ENCODE measurements at places on chromosomes 5 and 9.
A peak's percentile ranks its signal among the peaks of the same experiment; 100 is the strongest.

- no peak for DNase-seq
Measured at GRCh38 chr5:139901986-139902385, 106.4 kb downstream of the PSD2 start.

- DNase-seq, result no peak
Measured at GRCh38 chr9:130426467-130426773, 18.3 kb upstream of the ASS1 start.

GRCh38 chr5:10499066-10499465, 57.4 kb downstream of the ROPN1L start:
- DNase-seq, result no peak

DNA sequence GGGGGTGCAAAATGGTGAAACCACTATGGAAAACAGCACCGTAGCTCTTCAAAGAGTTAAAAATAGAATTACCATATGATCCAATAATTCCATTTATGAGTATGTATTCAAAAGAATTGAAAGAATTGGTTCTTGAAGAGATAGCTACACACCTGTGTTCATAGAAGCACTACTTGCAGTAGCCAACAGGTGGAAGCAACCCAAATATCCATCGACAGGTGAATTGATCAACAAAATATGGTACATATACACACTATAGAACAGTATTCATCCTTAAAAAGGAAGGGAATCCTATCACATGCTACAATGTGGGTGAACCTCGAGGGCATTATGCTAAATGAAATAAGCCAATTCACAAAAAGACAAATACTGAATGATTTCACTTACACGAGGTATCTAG, 85.7 kb upstream of the VCAN start:
- no peak for DNase-seq

DNA sequence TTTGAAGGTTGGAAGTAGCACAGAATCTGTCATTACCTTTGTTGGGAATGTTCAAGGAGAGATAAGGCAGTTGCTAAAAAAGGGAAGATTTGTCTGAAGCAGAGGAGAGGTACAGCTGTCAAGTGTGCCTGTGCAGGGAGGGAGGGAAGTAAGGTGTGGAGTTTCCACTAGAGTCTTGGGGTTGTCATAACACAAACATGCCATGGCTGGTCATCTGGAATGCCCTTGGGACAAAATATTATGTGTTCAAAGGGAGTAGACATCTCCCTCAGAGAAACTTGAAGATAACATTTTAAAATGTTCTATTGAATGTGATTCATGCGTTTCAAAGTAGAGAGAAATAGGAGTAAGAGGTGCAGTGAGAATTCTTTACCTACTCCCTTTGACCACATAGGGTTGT, 95.0 kb downstream of the MUSK start:
- DNase-seq, result no peak

GRCh38 chr5:10124287-10124686, 125.4 kb downstream of the ATPSCKMT start:
- no peak for DNase-seq

GRCh38 chr5:172707285-172708182, 63.5 kb downstream of the DUSP1 start:
- peak; percentile 87 for DNase-seq

GRCh38 chr9:22452415-22453010, 5.9 kb downstream of the DMRTA1 start:
- peak; percentile 58 for DNase-seq

DNA sequence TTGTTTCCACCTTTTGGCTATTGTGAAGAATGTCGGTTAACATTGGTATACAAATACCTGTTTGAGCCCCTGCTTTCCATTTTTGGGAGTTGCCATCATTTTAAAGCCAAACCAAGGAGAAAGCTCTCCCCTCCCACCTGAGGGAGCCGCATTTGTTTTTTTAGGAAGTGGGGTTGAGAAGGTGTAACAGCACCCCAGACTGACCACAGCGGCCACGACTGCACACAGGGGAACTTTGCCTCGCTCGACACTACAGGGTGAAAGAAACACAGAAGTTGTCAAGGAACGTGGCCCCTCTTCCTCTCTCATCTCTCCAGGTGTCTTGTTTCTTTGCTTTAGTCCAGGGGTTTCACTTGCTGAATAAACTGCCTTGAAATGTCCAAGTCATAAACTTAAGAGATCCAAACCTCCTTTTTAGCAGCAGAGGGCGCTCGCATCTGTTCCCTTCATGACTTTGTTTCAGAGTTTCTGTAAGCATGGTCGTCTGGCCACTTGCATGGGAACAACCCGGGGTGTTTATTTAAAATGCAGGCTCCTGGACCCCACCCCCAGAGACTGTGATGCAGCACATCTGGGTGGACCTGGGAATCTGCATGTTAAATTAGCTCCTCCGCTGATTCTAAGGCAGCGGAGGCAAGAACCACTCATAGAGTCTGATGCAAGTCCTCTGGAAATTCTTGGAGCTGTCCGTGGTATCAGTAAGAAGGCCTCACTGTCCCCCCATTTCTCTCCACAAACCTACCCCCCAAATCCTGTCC, 2.1 kb upstream of the TTLL11 start:
- DNase-seq, result peak; percentile 77

DNA sequence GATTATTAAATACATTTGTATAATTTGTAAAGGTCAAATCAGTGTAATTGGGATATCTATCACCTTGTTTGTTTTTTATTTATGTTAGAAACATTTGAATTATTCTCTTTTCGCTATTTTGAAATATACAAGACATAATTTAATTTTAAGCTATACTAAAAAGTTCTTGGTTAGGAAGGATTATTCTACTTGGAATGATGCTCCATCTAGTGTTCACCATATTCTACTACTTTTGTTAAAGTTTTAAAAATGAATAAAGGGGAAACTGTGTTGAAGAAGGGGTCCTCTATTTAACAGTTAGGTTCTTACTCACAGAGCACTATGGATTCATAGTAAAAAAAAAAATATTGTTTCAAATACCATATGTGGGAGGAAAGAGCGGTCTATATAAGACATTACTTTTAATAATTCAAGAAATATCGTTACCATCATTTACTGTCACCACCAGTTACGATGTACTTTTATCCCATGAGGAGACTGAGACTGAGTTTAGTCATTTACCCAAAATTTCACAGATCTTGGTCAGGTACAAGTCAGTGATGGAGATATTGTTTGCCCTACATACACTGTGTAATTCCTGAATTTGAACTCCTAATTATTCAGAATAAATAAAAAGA, 6.3 kb upstream of the STOM start:
- DNase-seq, result peak; percentile 38

- no peak for DNase-seq
Measured at GRCh38 chr5:143236682-143237081, 166.8 kb downstream of the NR3C1 start.

DNA sequence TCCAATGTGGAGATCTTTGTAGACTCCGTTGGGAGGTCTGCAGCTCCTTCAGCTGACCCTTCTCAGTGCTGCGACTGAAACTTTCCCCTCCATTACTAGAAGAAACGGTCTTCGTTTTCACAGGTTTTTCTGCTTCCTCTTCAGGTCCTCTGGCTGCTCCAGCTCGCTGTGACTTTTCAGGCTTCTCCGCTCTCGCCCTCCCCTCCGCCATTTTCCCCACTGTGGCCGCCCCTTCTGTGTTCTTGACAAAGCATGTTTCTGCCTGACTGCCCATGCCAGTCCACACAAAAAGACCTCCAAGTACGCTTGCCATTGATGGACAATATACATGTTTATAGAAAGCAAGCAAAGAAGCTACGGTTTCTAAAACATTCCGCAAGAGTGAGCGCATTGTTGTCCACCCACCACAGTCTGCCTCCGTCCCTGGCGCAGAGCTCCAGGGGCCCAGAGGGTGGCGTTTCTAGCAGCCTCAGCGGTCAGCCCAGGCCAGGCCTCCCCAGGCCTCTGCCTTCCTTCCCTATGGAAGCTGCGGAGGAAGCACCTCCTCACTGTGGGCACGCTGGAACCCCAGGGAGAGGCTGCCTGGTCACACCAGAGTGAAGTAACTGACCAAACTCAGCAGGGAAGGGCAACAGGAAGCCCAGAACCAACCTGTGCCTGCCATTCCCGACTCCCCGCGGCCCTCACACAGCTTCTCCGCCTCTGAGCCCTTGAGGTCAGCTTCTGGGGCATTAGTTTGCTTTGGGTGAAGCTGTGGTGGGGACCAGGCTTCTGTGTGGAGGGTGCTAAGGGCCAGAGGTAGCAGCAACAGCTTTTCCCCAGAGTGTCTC, 19.9 kb upstream of the S1PR3 start:
- DNase-seq, result no peak

DNA sequence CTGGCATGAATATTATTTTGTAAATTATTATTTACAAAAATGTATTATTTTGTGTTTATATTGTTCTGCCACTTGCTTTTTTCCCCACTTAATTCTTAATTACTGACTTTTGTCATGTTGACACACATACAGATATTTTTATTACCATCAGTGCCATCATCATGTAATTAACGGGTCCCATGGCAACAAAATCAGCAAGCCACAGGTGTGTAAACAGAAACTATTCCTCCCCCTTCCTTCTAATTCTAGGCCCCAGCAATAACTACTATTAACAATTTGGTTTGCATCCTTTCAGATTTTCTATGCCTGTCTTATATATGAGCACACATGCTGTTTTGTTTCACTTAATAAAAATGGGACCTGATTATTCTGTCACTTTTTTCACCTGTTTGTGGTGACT, 29.3 kb downstream of the CYFIP2 start:
- no peak for DNase-seq

GRCh38 chr9:37082214-37082765, 38.1 kb upstream of the ZCCHC7 start:
- DNase-seq, result peak; percentile 43

DNA sequence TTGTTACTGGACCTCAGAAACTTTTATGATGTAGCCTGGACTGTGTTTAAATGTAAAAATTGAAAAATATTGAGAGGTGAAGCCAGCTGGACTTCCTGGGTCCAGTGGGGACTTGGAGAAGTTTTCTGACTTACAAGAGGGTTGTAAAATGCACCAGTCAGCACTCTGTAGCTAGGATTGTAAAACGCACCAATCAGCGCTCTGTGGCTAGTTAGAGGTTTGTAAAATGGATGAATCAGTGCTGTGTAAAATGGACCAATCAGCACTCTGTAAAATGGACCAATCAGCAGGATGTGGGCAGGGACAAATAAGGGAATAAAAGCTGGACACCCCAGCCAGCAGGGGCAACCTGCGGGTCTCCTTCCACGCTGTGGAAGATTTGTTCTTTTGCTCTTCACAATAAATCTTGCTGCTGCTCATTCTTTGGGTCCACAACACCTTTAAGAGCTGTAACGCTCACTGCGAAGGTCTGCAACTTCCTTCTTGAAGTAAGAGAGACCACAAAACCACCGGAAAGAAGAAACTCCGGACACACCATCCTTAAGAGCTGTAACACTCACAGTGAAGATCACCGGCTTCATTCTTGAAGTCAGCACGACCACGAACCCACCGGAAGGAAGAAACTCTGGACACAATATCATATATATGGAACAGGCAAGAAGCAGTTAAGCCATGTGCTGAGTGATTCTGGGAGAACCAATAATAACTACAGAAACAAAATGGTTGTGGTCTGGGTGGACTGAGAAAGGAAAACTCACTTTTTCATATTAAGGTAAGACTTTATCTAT, 201.3 kb downstream of the GABRG2 start:
- DNase-seq, result no peak

DNA sequence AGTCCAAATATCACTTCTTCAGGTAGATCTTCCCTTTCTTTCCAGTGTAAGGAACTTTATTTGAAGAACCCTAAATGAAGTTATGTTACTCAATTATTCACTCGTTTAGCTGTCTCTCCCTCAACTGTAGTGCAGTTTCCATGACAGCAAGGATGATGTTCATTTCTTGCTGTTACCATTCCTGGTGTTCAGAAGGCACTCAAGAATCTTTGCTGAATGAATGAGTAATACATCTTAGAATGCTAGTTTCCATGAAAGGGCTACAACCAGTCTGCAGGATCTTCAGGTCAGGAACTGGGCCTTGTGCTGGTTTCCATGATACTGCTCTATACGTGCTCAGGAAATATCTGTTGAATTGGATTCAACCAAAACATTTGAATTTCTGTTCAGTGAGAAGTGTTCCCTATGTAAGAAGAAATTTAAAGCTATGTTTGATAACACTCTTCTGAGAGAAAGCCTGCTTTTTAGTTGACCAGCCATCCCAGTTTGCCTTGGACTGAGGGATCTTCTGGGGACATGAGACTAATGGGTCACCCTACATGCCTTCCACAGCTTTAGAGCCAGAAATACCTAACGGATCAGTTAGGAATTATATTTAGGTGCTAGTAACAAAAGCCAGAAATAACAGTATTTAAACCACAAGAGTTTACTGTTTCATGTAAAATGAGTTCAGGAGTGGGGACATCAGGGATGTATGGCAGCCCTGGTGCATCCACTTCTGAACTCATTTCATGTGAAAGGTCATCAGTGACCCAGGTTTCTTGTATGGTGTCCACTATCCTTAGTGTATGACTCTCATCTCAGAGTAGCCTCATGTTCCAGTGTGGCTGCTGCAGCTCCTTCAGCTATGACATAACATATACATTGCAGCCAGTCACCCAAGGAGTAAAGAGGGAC, 500.1 kb upstream of the SGCD start:
- DNase-seq, result no peak

- DNase-seq, result no peak
Measured at GRCh38 chr9:110714314-110714713, 45.7 kb downstream of the MUSK start.

DNA sequence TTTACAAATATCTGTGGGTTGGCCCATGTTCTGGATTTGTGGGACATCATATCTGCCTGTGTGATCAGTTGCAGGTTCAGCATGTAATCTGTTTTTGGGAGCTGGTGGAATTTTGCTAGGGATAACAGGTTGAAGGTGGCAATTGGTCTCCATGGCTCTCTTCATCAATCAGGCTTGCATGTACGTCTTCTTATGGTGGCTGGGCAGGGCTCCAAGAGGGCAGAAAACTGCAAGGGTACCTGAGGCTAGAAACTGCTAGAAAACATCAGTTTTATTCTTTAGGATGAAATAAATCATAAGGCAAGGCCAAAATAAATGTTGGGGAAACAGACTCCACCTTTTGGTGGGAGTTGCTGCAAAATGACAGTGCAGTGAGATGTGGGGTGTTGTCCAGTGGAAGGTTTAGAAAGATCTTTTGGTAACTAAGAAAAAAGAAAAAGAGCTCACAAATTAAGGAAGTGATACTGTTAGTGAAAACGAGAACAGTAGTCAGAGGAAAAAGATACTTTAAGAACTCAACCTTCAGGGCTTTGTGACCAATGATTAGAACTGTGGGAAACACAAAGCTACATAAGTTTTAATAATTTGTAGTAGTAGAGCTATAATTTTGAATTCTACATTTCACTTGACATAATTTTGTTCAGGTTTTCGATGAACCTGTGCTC, 300.7 kb upstream of the IZUMO3 start:
- no peak for DNase-seq
